Activated T-cell treated with anti-CD3 and anti-CD28 coated beads, Interleukin-2, amount 50 U/mL, for 4 hours (primary cell): ENCODE measurements at places on chromosomes 13 and 19. TPM values are rescaled to one million over a fixed set of nuclear protein-coding genes. Genes with fewer than 3 reads are reported as not detected.

Gene MEDAG
- total RNA-seq = not detected

Gene GPC6
- total RNA-seq = not detected

DNA sequence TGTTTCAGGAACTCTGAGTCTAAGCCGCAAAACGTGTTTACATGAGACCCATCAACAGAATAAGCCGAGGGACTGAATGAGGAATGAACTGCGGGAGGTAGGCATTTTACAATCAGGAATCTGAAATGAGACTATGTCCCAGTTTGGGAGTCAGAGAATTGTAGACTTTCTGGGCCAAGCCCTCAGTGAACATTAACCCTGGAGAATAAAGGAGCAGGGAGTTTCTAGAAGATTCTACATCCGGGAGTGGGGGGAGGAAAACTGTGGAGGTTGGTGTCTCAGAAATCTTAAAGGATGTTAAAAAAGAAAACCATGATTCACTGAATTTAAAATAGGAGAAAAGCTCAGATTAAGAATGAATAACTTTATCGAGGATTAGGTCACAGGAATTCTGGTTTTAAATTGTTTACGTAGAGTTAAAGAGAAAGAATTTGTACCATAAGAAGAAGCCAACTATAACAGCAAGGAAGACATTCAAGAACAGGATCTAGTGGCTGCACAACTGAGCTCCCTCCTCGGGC is 18.5 kb downstream of the RFX2 start:
- no peak for DNase-seq

Gene ZNF208
- total RNA-seq = 2.0 TPM

GRCh38 chr13:40550130-40550529 is 116.3 kb downstream of the FOXO1 start:
- DNase-seq = no peak

DNA sequence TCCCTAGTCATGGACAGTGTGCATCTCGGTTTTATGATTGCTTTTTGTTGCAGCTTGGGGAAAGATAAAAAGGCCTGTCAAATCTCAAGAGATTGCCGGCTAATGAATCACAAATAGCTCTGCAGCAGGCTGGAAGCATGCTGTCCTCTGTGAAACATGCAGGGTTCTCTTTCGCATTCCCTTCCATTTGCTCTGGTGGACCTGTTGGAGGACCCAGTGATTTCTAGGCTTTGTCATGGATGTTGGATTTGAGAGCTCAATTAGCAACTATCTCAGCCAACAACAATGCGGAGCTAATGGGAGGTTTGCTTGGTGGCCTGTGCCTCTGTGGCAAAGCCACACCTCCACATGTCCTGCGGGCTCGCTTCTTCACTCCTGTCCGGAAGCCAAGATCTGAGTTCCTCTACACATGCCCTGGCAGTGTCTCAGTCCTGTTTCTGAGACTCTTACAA is 418.1 kb upstream of the ARGLU1 start:
- DNase-seq = no peak

Gene KLF2
- 2.5 TPM for total RNA-seq

DNA sequence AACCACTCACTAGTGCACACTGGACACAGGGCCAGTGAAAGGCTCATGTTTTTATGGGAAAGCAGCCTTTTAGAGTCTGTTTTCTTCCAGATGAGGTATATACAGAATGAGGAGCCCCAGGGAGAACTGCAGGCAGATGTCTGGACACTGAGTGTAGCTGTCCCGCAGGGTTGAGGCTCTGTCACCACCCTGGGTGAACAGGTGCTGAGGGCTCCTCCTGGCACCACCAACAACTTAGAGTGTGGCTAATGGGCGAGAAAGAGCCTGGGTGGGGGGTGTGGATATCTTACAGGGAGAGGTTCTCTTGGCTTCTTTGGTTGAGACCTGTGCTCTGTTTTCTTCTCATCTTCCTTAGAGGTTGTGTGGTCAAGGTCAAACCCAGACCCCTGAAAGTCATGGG is 202.1 kb upstream of the GPR12 start:
- no peak for DNase-seq

DNA sequence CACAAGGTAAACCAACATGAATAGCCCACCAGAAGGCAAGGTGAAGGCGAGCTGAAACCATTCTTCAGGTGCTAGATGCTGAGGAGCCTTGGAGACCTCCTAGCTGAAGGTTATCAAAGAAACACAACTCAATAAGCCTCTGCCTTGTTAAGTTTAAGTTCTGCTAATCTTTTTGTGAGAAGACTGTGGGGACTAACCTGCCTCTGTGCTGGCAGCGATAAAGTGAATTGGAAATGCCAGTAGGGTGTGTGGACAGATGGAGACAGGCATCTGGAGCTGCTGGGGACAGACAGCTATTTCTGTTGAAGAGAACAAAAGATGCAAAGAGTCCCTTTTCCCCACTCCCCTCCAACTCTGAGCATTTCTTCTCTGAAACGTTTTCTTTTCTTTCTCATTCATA is 33.5 kb upstream of the FLT1 start:
- DNase-seq = no peak

DNA sequence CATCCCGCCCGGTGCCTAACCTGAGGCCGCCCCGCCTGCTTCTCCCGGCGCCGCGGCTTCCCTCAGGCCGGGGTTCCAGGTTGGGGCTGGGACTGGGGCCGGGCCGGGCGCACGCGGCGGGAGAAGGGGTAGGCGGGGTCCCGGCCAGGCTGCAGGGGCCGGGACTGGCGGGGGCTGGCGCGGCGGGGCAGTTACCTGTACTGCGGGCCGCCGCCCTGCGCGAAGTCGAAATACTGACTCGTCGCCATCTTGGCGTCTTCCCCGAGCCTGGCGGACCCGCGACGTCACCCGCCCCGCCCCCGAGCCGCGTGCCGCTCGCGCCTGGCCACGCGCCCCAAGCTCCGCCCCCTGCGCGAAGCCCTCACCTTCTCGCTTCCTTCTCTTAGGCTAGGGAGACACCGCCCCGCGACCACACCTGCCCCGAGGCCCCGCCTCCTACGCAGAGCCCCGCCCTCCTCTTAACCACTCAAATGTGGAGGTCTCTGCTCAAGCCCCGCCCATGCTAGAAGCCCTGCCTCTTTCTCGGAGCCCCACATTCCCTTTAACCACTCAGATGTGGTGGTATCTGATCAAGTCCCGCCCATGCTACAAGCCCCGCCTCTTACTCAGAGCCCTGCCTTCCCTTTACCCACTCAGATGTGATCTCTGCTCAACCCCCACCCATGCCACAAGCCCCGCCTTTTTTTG is at the start of gene ZFR2:
ZFR2 (minus strand) TSS at position 269 of the 687 bp plus-strand sequence; CDS start at position 248, 21 bp downstream.
- DNase-seq = no peak

GRCh38 chr19:10717356-10718204 is at the start of gene DNM2:
Gene DNM2 (plus strand): TSS chr19:10718079. CDS start chr19:10718243, 164 bp downstream.
- DNase-seq = peak; percentile 95

DNA sequence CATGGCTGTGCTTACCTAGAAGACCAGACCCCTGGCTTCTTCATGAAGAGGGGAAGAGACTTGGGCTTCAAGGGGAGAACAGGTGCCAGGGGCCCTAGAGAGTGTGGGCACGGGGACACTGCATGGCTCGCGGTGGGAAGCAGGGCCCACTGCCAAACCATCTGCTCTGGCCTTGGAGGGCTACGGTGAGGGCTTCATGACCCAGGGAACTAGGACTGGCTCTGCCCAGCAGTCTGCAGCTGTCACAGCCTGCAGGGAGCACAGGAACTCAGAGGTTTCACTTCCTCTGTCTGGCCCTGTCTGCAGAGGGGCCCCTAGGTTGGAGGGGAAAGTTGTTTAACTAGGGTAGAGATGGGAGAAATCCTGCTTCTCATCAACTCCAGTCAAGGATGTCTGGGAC is 4.3 kb downstream of the ERCC1 start:
- no peak for DNase-seq

Gene CRX
- total RNA-seq = not detected

- DNase-seq = no peak
Observed at GRCh38 chr13:53807251-53807834, 778.7 kb downstream of the OLFM4 start.

DNA sequence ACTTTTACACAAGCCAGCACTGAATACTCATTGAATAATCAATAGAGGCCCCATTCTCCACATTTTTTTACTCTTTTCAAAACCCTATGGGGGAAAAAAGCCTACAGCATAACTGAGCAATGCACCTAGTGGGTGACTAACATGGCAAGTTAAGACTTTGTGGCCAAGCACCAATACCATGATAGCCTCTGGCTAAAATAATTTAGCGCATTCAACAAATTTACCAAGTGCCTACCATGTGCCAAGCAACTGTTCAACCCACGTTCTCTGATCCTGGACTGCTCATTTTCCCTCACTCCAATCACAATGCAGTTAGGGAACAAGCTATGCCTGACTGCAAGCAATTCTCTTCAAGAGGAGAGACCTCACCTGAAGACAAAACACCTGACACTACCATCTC is 3.0 kb downstream of the ANKRD10 start:
- no peak for DNase-seq

Gene LYL1
- total RNA-seq = 1.9 TPM

Gene SIGLEC8
- not detected for total RNA-seq

Gene GFY
- not detected for total RNA-seq

GRCh38 chr13:43514311-43514710 is 272.5 kb downstream of the ENOX1 start:
- no peak for DNase-seq

GRCh38 chr13:21641629-21642028 is 29.2 kb upstream of the FGF9 start:
- DNase-seq = no peak

Gene SCEL
- total RNA-seq = not detected

DNA sequence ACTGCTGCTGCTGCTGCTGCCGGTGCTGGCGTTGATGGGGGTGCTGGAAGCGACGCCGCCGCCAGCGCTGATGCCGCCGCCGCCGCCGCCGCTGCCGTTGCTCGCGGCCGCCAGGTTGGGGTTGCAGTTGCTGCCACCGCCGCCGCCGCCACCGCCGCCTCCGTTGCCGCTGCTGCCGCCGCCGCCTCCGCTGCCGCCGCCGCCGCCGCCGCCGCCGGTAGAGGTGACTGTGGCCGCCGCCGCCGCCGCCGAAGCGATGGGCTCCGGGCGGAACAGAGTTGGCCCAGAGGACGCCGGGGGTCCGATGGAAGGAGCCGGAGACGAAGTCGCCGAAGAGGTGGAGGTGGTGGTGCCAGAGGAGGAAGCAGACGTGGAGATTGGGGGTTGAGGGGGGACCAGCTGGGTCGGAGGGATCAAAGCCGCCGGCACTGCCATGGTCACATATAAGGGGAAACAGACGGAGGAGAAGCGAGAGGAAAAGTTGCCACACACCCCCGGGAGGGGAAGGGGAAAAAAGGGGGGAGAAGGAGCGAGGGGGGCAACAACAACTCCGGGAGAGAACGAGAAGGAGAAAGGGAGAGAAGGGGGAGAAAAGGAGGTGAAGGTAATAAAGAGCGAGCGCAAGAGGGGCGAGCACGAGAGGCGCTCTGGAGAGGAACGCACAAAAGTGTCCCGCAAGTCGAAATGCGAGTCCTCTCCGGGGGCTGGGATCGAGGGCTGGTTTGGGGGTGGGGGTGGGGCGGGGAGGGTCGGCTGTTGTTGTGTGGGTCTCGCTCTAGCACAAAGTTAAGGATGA is 471 bp downstream of the DACH1 start:
- no peak for DNase-seq
